ENCODE measurements at places on chromosomes 7 and 10.

- DNase-seq, result no peak
Measured at GRCh38 chr10:118800920-118801319, 46.1 kb upstream of the CACUL1 start.

DNA sequence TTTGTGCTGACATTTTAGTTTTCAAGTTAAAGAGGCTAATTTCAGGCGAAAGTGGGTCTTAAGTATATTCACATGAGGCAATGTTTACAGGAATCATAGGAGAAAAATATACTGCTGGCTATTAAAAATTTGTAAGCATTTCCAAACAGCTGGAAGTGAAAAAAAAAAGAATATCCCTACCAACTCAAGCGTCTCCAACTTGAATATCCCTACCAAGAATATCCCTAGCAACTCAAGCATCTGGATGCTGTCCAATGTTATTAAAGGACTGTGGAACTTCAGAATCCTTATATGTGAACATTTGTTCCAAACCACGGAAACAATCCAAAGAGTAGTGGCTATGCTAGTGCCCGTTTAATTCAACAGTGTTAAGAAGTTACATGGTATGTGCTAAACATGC, 1303.0 kb downstream of the GATA3 start:
- DNase-seq, result no peak

DNA sequence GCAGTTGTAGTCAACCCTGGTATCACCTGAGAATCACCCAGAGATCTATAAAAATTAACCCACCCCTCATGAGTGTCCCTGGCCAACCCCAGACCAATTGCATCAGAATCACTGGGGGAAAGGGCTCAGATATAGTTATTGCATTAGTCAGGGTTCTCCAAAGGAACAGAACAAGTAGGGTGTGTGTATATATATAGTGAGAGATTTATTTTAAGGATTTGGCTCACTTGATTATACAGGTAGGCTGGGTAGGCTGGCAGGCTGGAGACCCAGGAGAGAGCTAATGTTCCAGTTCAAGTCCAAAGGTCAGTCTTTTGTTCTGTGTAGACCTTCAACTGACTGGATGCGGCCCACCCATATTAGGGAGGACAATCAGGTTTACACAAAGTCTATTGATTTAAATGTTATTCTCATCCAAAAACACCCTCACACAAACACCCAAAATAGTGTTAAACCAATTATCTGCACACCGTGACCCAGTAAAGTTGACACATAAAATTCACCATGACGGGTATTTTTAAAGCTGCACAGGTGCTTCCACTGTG, 372.9 kb upstream of the NFE2L3 start:
- DNase-seq, result no peak

DNA sequence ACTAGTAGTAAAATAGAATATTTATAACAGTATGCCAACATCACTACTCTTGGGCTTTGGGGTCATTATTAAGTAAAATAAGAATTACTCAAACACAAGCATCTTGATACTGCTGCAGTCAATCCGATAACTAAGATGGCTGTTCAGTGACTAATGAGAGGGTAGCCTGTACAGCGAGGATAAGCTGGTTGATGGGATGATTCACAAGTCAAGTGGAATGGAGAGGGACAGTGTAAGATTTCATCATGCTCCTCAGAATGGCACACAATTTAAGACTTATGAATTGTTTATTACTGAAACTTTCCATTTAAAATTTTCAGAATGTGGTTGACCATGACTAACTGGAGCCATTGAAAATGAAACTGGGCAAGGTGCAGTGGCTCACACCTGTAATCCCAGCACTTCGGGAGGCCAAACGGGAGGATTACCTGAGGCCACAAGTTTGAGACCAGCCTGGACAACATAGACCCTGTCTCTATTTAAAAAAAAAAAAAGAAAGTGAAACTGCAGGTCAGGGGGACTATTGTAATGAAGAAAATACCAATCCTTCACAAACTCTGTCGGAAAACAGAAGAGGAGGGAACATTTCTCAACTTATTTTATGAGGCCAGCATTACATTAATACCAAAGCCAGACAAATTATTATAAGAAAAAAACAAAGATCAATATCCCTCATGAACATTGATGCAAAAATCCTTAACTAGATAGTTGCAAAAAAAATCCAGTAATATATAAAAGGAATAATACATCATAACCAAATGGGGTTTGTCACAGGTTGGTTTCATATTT, 11.2 kb downstream of the AVL9 start:
- DNase-seq, result no peak
